ENCODE measurements at places on chromosomes 16 and 17. TPM values are rescaled to one million over a fixed set of nuclear protein-coding genes. Genes with fewer than 3 reads are reported as not detected.

The TLK2 gene
- 60.4 TPM for total RNA-seq

The SCARF1 gene
- 0.51 TPM for total RNA-seq

The KRT36 gene
- not detected for total RNA-seq

The PIGQ gene
- total RNA-seq, result 45.3 TPM

The CHAD gene
- not detected for total RNA-seq

The KRT31 gene
- total RNA-seq, result not detected

The KRT40 gene
- not detected for total RNA-seq

The SLC5A10 gene
- total RNA-seq, result 0.19 TPM

The SCN4A gene
- not detected for total RNA-seq

DNA sequence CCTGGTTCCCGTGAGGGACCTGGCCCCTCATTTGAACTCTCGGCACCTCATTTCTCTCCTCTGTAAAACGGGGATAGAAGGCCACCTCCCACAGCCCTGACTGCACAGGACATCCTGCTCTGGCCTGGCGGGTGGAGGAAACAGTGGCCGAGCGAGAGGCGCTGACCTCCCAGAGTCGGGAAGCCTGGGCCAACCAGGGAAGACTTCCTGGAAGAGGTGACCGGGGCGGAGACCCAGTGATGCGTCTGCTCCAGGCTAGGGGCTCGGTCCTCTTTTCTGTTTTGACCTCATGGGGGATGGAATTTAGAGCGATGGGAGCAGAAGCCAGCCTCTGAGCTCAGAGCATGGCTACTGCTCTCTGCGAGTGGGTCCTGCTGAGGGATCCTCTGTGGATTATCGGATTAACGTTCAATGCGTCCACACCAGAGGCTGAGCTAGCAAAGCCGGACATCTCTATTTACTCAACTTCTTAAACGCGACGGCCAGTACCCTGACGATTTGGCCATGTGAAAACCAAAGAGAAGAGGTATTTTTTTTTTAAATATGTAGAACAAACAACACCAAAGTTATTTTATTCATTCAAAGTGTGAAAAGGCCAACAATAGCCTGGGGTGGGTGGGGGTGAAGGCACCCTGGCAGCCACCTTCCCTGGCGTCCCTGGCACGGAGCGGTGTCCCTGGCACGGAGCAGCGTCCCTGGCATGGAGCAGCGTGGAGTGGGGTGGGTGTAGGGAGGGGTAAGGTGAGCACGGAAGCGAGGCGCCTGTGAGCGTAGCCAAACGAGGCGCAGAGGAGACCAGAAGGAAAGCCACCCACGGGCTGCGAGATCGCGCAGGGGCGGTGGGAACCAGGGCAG is 9.2 kb upstream of the MSLN start:
- no peak for DNase-seq

DNA sequence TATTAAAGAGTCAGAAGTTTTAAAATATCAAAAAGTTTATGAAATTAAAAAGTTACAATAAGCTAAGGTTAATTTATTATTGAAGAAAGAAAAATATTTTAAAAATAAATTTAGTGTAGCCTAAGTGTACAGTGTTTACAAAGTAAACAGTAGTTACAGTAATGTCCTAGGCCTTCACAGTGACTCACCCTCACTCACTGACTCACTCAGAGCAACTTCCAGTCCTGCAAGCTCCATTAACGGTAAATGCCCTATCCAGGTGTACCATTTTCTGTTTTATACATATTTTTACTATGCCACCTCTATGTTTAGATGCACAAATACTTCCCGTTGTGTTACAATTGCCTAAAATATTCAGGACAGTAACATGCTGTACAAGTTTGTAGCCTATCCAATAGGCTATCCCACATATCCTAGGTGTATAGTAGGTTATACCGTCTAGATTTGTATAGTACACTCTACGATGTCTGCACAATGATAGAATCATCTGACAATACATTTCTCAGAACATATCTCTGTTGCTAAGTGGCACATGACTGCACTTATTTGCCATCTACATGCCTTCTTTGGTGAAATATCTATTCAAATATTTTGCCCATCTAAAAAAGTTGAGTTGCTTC is 67.2 kb upstream of the WSB1 start:
- no peak for DNase-seq

DNA sequence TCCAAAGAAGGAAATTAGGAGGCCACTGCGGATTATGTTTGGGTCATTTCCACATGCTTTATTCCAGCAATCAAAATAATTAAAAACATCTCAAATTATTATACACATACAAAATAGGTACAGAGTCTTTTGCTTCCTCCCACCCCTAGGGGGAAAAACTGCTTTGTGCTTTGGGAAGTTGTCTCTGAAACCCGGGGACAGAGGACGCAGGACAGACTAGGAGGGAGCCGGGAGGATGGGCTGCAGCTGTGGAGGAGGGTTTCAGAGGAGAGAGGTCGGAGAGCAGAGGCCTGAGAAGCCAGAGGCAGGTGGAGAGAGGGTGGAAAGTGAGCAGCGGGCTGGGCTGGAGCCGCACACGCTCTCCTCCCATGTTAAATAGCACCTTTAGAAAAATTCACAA is 17.4 kb downstream of the COL1A1 start:
- no peak for DNase-seq

GRCh38 chr17:14321980-14322776 is 21.3 kb downstream of the HS3ST3B1 start:
- no peak for DNase-seq

DNA sequence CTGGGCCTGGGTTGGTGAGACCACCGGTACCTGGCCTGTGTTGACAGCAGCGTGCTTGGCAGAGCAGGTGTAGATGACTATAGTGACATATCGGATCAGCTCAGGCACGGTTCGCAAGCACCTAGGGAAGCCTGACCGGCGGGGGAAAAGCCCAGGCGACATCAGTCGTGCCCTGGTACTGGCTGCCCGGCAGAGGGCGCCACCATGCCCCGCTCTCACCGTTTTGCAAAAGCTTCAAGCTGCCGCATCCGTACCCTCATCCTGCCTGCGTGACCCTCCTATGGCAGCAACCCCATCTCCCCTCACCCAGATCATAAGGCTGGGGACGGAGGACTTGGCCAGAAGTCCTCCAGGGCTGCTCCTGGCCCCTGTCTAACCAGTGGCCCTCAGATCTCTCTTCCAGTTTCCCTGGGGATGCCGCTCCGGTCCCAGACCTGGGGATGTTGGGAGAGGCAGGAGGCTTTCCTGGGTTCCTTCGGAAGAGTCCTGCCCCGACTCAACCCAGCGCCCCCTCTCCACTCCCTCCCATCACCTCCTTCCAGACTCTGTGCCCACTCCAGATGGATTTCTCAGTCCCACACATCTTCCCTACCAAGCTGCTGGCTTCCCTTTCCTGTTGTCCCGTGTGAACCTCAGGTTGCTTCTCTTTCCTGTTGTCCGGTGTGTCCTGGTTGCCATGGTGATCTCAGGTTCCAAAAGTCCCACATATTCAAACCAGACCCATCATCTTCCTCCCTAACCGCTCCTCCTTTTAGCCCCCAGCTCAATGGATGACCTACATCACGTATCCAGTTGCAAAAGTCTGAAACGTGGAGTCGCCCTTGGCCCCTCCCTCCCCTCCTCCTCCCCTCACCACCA is 13.7 kb downstream of the ALOX12B start:
- DNase-seq, result peak; percentile 48

GRCh38 chr17:46002311-46002972 is 3.4 kb downstream of the STH start:
- DNase-seq, result peak; percentile 84

DNA sequence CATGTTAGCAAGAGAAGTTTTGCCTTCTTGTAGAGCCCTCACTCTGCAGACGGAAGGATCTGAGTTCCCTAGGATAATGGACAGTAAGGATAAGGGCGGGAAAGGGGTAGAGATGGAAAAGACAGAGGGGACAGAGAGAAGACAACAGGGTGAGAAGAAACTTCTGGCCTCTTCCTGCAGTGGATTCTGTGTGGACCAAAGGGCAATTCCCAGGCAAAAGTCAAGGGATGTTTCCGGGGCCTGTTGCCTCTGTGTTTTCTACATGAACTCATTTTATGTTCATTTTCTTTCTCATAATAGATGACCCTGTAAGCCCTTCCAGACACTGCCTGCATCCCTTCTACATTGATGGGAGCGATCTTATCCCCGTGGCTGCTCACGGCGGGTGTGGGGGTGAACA is 647 bp upstream of the TMEM238L start:
- DNase-seq, result no peak

DNA sequence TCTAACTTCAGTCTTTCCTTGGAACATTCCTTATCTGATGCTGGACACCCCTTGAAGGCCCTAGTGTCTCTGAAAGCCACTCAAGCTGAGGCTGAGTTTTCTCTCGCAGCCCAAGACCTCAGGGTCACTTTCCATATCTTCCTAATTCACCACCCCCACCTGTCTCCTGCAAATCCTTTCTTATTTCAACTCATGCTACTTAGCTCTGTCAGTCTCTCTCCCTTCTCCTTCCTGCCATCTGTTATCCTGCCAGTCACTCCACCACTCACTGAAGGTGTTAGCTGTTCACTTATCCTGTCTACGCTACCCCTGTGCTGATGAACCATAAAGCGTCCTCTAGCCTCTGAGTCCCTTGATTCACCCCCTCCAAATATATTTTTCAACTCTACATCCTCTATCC is 143.9 kb upstream of the SHISA6 start:
- no peak for DNase-seq

- no peak for DNase-seq
These were observed 6.2 kb downstream of the SBK1 start for GRCh38 chr16:28298511-28298878.

- DNase-seq, result no peak
These were observed 30.8 kb downstream of the FANCA start for GRCh38 chr16:89785523-89786155.

DNA sequence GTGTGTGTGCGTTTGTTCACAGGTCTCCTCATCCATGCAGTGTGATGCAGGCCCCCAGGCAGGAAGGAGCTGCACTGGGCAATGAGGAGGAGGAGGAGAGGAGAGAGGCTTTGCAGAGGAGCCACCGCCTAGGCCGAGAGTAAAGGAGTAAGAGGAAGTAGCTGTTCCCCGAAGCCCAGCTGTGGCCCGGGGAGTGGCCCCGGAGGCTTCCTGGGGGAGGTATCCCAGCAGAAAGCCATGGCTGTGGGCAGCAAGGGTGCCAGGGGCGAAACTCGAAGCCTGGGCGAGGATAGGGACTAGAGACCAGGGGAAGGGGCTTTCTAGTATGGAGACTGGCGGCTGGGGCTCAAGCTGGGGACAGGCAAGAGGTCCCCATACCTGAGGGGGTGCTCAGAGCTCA is 12.2 kb downstream of the C16orf95 start:
- no peak for DNase-seq

- no peak for DNase-seq
These were observed 158.9 kb upstream of the CACNG5 start for GRCh38 chr17:66675991-66676371.

DNA sequence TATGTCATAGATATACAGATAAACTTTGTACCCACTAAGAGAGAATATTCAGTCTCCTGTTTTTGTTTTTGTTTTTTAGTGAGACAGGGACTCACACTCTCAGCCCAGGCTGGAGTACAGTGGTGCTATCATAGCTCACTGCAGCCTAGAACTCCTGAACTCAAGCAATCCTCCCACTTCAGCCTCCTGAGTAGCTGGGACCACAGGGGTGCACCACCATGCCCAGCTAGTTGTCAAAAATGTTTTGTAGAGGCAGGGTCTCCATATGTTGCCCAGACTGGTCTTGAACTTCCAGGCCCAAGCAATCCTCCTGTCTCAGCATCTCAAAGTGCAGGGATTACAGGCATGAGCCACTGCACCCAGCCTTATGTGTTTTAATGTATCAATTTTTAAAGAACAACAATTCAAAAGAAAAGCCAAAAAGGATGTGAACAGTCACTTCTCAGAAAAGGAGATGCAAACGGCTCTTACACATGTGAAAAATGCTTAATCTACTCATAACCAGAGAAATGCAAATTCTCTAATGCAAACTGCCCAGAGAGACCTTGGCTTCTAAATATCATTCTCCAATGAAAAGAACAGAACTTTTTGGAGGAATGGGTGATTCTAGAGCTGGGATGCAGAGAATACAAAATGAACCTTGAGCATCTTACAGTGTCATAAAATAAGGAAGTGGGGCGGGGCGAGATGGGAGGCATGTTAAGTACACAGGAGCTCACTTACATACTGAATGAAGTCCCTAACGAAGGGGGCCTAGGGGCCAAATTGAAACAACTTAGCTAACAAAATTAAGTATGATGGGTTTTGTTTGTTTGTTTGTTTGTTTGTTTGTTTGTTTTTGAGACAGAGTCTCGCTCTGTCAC is 7.3 kb upstream of the CMTM3 start:
- DNase-seq, result no peak

GRCh38 chr17:19327031-19327783 is 35.3 kb downstream of the B9D1 start:
- no peak for DNase-seq

GRCh38 chr17:45895304-45895968 is 1.1 kb downstream of the MAPT start:
- no peak for DNase-seq

All from Caco-2 (cell line).